Psoas muscle (tissue), 8 donors: ENCODE measurements at places on chromosomes 12 and 14. TPM values are rescaled to one million over a fixed set of nuclear protein-coding genes. Genes with fewer than 3 reads are reported as not detected.

- H3K27me3 ChIP-seq: no peaks in the 10 kb centered on the region
- no peak overlapping the region for H3K4me3 ChIP-seq
- no peaks in the 10 kb centered on the region for H3K36me3 ChIP-seq
- H3K4me1 ChIP-seq: no peaks in the 10 kb centered on the region
- no peak overlapping the region for H3K27ac ChIP-seq
Observed at GRCh38 chr12:42794806-42795205, 205.3 kb upstream of the PRICKLE1 start.

GRCh38 chr12:90261283-90261682 is 552.6 kb upstream of the ATP2B1 start:
- H3K4me1 ChIP-seq: peaks cover 7% of the 10 kb centered on the region
- H3K27ac ChIP-seq: no peak overlapping the region
- no peaks in the 10 kb centered on the region for H3K36me3 ChIP-seq

GRCh38 chr14:94481468-94482131 is 5.6 kb upstream of the SERPINA9 start:
- H3K27ac ChIP-seq: no peak overlapping the region
- no peaks in the 10 kb centered on the region for H3K36me3 ChIP-seq
- H3K4me3 ChIP-seq: no peak overlapping the region
- H3K4me1 ChIP-seq: no peaks in the 10 kb centered on the region

GRCh38 chr12:82326905-82327503 is 31.2 kb downstream of the CCDC59 start:
- no peaks in the 10 kb centered on the region for H3K36me3 ChIP-seq
- H3K4me3 ChIP-seq: no peak overlapping the region
- no peak overlapping the region for H3K27ac ChIP-seq
- H3K27me3 ChIP-seq: no peaks in the 10 kb centered on the region

- no peak overlapping the region for H3K27ac ChIP-seq
- H3K4me3 ChIP-seq: no peak overlapping the region
- no peaks in the 10 kb centered on the region for H3K27me3 ChIP-seq
- H3K36me3 ChIP-seq: no peaks in the 10 kb centered on the region
- H3K4me1 ChIP-seq: no peaks in the 10 kb centered on the region
Observed at GRCh38 chr12:89827592-89827991, 119.0 kb upstream of the ATP2B1 start.

- H3K27ac ChIP-seq: no peak overlapping the region
- no peak overlapping the region for H3K4me3 ChIP-seq
- no peaks in the 10 kb centered on the region for H3K27me3 ChIP-seq
- no peaks in the 10 kb centered on the region for H3K36me3 ChIP-seq
Observed at GRCh38 chr14:50383618-50384225, 13.0 kb downstream of the CDKL1 start.

GRCh38 chr12:65565601-65566560 is 258.4 kb upstream of the HMGA2 start:
- DNase-seq: no peak
- no peaks in the 10 kb centered on the region for H3K4me1 ChIP-seq
- no peak overlapping the region for H3K27ac ChIP-seq
- no peaks in the 10 kb centered on the region for H3K36me3 ChIP-seq
- no peak overlapping the region for H3K4me3 ChIP-seq

DNA sequence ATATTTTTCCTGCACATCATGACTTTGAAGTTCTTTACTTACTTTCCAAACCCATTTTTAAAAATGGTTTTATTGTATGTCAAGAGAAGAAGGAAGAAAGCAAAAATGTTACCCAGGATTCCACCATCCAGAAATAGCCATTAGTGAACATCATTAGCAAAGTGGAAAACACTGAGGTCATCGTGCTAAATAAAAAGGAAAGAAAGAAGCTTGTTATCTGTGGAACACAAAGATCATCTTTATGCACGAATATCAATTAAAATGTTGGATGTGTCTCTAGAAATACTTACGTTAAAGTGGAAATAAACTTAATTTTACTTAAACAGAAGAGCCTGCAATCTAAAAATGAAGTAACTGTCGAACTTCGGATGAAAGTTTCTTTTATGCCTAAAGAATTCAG is 27.3 kb downstream of the SFSWAP start:
- peak overlapping the region; percentile 43 for H3K27ac ChIP-seq
- no peak overlapping the region for H3K4me3 ChIP-seq
- DNase-seq: no peak
- peaks cover 7% of the 10 kb centered on the region for H3K4me1 ChIP-seq
- no peaks in the 10 kb centered on the region for H3K27me3 ChIP-seq
- peaks cover 11% of the 10 kb centered on the region for H3K36me3 ChIP-seq

DNA sequence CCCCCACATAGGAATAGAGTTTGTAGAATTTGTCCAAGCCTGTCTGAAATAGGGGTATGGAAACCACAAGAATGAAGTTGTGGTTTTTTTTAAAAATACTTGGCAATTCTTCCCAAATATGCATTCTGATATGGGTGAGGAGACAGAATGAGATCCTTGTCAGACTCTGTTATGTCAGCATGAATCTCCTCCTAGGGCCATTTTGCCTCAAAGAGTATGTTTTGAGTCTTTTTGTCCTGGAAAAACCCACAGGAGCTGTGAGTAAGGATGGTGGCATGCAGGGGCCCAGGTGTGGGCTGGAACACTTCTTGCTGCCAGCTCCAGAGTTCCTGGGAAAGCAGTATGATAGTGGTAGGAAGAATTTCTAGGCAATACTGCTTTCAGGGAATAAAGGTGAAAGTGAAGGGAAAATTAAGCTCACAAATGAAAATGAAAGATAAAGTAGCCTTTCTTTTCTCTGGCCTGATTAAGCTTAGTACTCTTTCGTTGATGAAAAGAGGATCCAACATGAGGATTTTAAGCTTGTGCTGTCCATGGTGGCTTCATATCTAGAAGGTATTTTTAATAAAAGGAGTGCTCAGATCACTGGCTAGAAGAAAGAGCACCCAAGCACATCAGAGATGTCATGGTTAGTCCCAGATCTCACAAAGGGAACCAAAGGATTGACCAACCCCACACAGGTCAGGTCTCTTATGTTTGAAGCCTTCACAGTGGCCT is 130.8 kb downstream of the LLPH start:
- no peaks in the 10 kb centered on the region for H3K27me3 ChIP-seq
- no peak for DNase-seq
- H3K4me1 ChIP-seq: no peaks in the 10 kb centered on the region
- no peak overlapping the region for H3K4me3 ChIP-seq
- H3K36me3 ChIP-seq: no peaks in the 10 kb centered on the region

DNA sequence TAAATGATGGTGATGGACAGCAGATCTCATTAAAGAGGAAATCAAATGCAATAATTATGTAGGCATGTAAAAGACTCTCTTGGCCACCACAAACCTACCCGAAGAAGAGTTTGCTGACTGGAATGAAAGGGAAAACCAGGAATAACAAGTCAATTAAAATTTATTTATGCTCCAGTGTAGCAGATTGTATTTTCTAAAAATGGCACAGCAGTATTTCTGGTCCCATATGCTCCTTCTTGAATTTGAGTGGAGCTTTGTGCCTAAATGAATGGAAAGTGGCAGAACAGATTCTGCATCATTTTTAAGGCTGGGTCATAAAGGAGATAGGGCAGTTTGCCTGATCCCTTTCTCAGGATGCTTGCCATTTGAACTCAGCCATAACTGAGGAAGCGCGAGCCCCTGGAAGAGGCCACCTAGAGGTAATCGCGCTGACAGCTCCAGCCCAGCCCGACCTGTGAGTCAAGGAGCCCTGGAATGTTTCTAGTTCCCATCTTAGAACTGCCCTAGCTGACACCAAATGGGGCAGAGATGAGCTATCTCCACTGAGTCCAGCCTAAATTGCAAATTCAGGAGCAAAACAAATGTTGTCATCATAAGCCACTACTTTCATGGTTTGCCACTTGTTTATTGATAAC is 229.2 kb upstream of the TMTC1 start:
- no peaks in the 10 kb centered on the region for H3K36me3 ChIP-seq
- H3K4me3 ChIP-seq: no peak overlapping the region
- DNase-seq: no peak
- H3K27me3 ChIP-seq: no peaks in the 10 kb centered on the region
- H3K4me1 ChIP-seq: no peaks in the 10 kb centered on the region

DNA sequence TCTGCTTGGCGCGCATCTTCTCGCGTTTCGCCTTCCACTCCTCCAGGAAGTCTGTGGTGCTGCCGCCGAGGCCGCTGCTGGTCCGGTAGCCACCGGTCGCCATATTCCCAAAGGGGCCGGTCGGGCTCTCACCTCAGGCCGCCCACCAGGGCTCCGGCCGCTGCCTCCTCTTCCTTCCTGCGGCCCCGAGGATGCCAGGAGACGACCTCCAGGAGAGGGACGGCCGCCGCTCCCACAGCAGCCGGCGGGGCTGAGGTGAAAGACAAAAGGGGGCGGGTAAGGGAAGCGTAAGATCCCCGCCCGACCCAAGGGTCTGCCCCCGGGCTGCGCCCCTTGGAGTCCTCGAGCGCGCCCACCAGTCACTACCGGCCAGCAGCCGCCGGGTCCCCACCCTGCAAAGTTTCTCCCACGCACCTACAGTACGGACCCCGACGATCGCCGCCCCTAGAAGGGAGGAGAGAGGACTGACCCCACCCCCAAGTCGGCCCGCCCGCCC is 574 bp downstream of the PAWR start:
- DNase-seq: no peak
- H3K27ac ChIP-seq: peak overlapping the region; percentile 30
- peaks cover 52% of the 10 kb centered on the region for H3K27me3 ChIP-seq
- H3K4me3 ChIP-seq: peak overlapping the region; percentile 73

GRCh38 chr14:100872259-100873095 is 31.0 kb downstream of the RTL1 start:
- no peak overlapping the region for H3K4me3 ChIP-seq
- H3K4me1 ChIP-seq: no peaks in the 10 kb centered on the region
- no peak overlapping the region for H3K27ac ChIP-seq
- H3K27me3 ChIP-seq: no peaks in the 10 kb centered on the region
- no peaks in the 10 kb centered on the region for H3K36me3 ChIP-seq

GRCh38 chr14:49134940-49135339 is 451.2 kb downstream of the RPS29 start:
- DNase-seq: no peak
- no peaks in the 10 kb centered on the region for H3K4me1 ChIP-seq
- no peaks in the 10 kb centered on the region for H3K36me3 ChIP-seq
- no peaks in the 10 kb centered on the region for H3K27me3 ChIP-seq
- no peak overlapping the region for H3K4me3 ChIP-seq

GRCh38 chr14:59362513-59362912 is 102.7 kb downstream of the GPR135 start:
- H3K4me1 ChIP-seq: peaks cover 35% of the 10 kb centered on the region
- H3K27me3 ChIP-seq: no peaks in the 10 kb centered on the region
- no peak overlapping the region for H3K4me3 ChIP-seq
- no peak for DNase-seq

GRCh38 chr14:96178461-96179321 is 25.9 kb upstream of the BDKRB2 start:
- no peaks in the 10 kb centered on the region for H3K27me3 ChIP-seq
- no peak overlapping the region for H3K27ac ChIP-seq
- no peaks in the 10 kb centered on the region for H3K36me3 ChIP-seq
- H3K4me3 ChIP-seq: no peak overlapping the region
- DNase-seq: no peak

- H3K4me3 ChIP-seq: no peak overlapping the region
- H3K36me3 ChIP-seq: no peaks in the 10 kb centered on the region
- H3K27me3 ChIP-seq: no peaks in the 10 kb centered on the region
- H3K4me1 ChIP-seq: no peaks in the 10 kb centered on the region
- no peak overlapping the region for H3K27ac ChIP-seq
Observed at GRCh38 chr12:10457760-10458159, 4.6 kb upstream of the KLRC1 start.

- no peaks in the 10 kb centered on the region for H3K27me3 ChIP-seq
- no peaks in the 10 kb centered on the region for H3K36me3 ChIP-seq
- no peaks in the 10 kb centered on the region for H3K4me1 ChIP-seq
- H3K27ac ChIP-seq: no peak overlapping the region
- no peak overlapping the region for H3K4me3 ChIP-seq
- DNase-seq: no peak
Observed at GRCh38 chr12:80607361-80608135, 99.9 kb upstream of the MYF6 start.

DNA sequence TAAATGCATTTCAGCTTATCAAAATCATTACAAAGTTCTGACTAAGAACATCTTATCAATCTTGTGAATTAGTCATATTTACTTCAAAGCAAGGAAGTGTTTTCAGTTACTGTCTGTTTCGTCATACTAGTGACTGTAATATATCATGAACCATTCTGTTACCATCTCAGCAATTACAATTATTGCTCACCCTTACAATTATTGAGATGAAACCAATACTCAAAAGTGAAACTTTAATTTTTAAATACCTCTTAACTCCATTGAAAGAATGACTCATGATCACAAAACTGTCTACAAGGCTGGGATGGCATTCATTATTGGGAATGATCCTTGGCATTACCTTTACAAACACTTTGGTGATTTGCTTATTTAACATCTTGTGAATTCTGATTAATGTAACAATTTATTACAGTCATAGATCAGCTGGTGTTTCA is 90.3 kb downstream of the RPS6KA5 start:
- DNase-seq: no peak
- no peak overlapping the region for H3K4me3 ChIP-seq
- H3K4me1 ChIP-seq: peaks cover 2% of the 10 kb centered on the region

GRCh38 chr14:92906823-92907222 is 16.1 kb upstream of the CHGA start:
- no peaks in the 10 kb centered on the region for H3K4me1 ChIP-seq
- H3K27me3 ChIP-seq: no peaks in the 10 kb centered on the region
- H3K27ac ChIP-seq: no peak overlapping the region
- H3K4me3 ChIP-seq: no peak overlapping the region
- DNase-seq: no peak

GRCh38 chr12:48001505-48002413 is 2.5 kb downstream of the COL2A1 start:
- no peaks in the 10 kb centered on the region for H3K36me3 ChIP-seq
- DNase-seq: peak; percentile 55
- peaks cover 19% of the 10 kb centered on the region for H3K27me3 ChIP-seq

Gene CLEC4C
- total RNA-seq: not detected

Gene BDKRB2
- total RNA-seq: 0.30 TPM

Gene VRTN
- not detected for total RNA-seq

Gene KRT6C
- not detected for total RNA-seq

Gene BEGAIN
- 1.0 TPM for total RNA-seq

Gene UNG
- total RNA-seq: 42.5 TPM

Gene C12orf56
- total RNA-seq: not detected

Gene PPFIA2
- 0.16 TPM for total RNA-seq

Gene VDR
- total RNA-seq: 6.1 TPM
